ENCODE measurements at places on chromosomes 6 and 20. TPM values are rescaled to one million over a fixed set of nuclear protein-coding genes. Genes with fewer than 3 reads are reported as not detected.

Gene ERVFRD-1
- total RNA-seq: not detected

Gene PDE10A
- total RNA-seq: 9.9 TPM

Gene ADA
- total RNA-seq: 13.8 TPM

Gene PSORS1C2
- not detected for total RNA-seq

Gene JPH2
- total RNA-seq: not detected

Gene TSBP1
- not detected for total RNA-seq

Gene COL9A3
- 1.3 TPM for total RNA-seq

Gene RBBP8NL
- total RNA-seq: not detected

Gene PTP4A1
- 20.3 TPM for total RNA-seq

Gene ZNF184
- 7.5 TPM for total RNA-seq

Gene SYCP2L
- not detected for total RNA-seq

Gene BEND6
- under 0.01 TPM for total RNA-seq

Gene ITCH
- 67.2 TPM for total RNA-seq

Gene COQ3
- total RNA-seq: 4.4 TPM

Gene HUS1B
- total RNA-seq: 0.69 TPM

Gene MAS1
- not detected for total RNA-seq

Gene DBNDD2
- total RNA-seq: 6.8 TPM

Gene PGC
- total RNA-seq: not detected

Gene NKX2-2
- not detected for total RNA-seq

Gene EGFL8
- total RNA-seq: 1.3 TPM

Gene APOM
- 0.54 TPM for total RNA-seq

Gene ZNF311
- total RNA-seq: 0.17 TPM

Gene BPHL
- 9.3 TPM for total RNA-seq

Gene FOXQ1
- total RNA-seq: not detected

Gene MATN4
- total RNA-seq: under 0.01 TPM

Gene CD93
- 48.4 TPM for total RNA-seq

Gene LPA
- not detected for total RNA-seq

Gene BTN3A1
- 11.9 TPM for total RNA-seq

Gene ADISSP
- total RNA-seq: 12.5 TPM

Gene GGTLC1
- total RNA-seq: not detected

Gene ARMH2
- not detected for total RNA-seq

Gene RNF114
- 45.2 TPM for total RNA-seq

Gene CDK5RAP1
- 15.4 TPM for total RNA-seq

Gene MLN
- total RNA-seq: not detected

Gene CAGE1
- total RNA-seq: 0.11 TPM

Gene SLC44A4
- total RNA-seq: not detected

Gene LRFN2
- total RNA-seq: not detected

Gene ZNF292
- total RNA-seq: 21.5 TPM

Gene PSMB8
- 66.2 TPM for total RNA-seq

Gene ANKRD66
- total RNA-seq: not detected

Gene BMP7
- total RNA-seq: not detected

Gene NRSN1
- total RNA-seq: not detected

Gene PEX7
- total RNA-seq: 5.6 TPM

Gene ZBTB46
- total RNA-seq: 87.3 TPM

Gene PDCD2
- 41.9 TPM for total RNA-seq

Gene POU5F1
- total RNA-seq: not detected

Gene PKIB
- total RNA-seq: 0.17 TPM

Gene SOX18
- total RNA-seq: 17.7 TPM

Gene MUC22
- not detected for total RNA-seq

Gene DNMT3B
- total RNA-seq: 0.76 TPM

Gene GTSF1L
- total RNA-seq: not detected

Gene WFDC12
- not detected for total RNA-seq

Gene ZSCAN16
- 17.2 TPM for total RNA-seq

Measured in dermis lymphatic vessel endothelial cell (primary cell).